ENCODE measurements at places on chromosomes 7 and 10.
A peak's percentile ranks its signal among the peaks of the same experiment; 100 is the strongest.

GRCh38 chr7:129958643-129959470 lies 6.1 kb upstream of the UBE2H start:
- DNase-seq, result no peak

GRCh38 chr7:149586646-149587645 lies 89.3 kb upstream of the ZNF746 start:
- no peak for DNase-seq

GRCh38 chr7:140127360-140128127 lies 49.2 kb downstream of the KDM7A start:
- DNase-seq, result no peak

- DNase-seq, result no peak
Observed at GRCh38 chr10:46026106-46026505, 4.3 kb downstream of the NCOA4 start.

DNA sequence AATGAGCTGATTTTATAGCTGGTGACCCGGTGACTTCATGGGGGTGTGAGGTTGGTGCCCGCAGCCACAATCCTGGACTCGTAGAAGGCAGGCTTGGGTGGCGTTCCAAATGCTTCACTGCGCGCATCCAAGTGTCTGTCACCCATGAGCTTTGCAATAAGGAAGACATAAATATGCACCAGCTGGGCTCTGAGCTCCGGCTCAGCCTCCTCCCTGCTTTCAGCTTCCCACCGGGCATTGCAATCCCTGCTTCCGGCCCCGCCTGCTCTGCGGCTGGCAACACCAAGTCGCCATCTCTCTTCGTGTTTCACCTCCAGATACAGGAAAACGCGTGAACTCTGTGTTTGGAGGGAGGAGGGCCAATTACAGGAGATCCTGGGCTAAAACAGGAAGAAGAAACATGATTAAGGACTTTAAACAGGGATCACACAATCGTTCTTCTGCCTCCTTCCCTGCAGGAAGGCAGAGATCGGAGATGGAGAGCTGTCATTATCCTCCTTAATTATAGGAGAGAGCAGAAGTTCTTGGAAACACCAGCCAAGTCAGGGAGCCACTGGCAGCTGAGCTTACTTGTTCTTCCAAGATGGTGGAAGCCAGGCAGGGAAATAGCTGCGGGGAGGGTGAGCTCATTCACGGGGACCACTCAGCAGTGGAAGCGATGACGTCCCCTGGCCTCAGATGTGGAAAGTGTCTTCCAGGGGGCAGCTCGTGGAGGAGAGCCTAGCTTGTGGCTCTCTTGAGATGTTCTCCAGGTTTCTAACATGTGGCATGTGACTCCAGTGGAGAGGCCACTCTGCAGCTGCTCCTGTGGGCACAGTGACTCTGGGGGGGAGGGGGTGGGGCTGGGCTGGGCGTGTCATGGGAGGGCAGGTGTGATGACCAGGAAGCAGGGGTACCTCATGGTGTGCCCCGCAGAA lies 134.9 kb downstream of the CAMK1D start:
- no peak for DNase-seq

DNA sequence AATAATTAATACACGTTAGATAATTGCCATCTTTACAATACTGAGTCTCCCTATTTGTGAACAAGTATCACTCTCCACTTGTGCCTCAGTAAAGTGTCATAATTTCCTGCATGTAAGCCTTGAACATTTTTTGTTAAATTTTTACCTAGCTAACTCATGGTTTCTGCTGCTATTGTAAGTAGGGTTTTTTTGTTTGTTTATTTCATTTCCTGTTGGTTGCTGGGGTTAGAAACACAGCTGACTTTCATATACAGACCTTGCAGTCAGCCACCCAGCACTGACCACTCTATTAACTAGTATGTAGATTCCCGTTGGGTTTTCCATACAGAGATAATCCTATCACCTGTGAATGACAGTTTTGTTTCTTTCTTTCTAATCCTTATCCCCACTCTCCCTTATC lies 133.3 kb downstream of the MPP7 start:
- no peak for DNase-seq

- no peak for DNase-seq
Observed at GRCh38 chr10:787933-788651, 98.6 kb upstream of the DIP2C start.

DNA sequence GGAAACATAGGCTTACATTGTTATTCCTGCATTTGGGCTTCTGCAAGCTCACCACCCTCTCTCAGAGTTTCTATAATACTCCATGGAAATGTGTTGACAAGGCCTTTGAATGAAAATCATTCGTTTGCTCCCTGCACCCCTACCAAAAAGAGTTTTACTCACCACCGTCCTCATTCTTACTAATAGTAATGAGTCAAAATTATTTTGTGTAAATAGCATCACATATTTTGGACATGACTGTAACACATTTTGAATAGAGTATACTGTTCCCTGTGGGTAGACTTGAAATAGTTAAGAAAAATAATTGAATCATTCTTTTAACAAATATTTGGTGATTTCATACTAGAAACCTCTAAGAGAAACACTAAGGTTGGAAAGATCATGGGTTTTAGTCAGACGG lies 84.6 kb downstream of the AKAP9 start:
- no peak for DNase-seq

DNA sequence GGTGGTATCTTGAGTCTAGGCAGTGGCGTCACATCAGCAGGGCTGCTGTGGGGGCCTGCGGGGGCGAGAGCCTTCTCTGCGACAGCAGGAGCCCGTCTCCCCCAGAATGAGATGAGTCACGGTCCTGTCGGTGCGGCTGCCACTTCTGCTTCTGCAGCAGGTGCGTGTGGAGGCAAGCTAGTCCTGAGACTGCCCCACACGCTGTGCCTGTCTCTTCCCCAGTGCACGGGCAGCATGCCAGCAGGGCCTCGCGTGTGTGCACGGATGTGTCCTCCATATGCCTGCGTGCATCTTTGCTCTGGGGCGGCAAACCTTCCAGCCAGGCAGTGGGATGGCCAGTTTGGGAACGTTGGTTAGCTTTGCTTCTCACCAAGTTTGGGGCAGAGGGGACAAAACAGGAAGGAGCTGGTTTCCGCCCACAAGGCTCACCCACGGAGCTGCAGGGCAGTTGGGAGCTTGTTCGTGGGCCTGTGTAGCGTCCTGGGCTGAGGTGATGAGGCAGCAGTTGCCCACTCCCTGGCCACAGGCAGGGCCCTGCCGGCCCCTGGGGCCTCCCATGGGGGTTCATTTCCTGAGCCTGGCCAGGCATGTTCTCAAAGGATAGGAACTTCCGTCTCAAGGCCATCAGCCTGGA lies 60.8 kb upstream of the PPIF start:
- DNase-seq, result peak; percentile 68
